ENCODE measurements at places on chromosomes 4 and X.
A peak's percentile ranks its signal among the peaks of the same experiment; 100 is the strongest.

DNA sequence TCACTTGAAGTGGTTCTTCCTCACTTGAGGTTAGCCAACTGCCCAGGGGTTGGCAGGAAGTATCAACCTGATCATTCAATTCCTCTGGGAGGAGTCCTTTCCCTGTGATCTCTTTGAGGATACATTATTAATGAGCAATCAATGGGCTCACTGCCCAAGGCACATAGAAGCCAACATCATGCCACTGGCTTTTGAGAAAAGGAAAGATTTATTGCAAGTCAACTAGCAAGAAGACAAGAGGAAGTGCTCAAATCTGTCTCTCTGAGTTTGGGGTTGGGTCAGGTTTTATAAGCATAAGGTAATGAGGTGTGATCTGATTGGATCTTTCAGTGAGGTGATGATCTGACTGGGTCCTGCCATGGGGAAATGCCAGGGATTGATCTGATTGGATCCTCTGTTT lies 39.6 kb downstream of the FGFBP1 start:
- DNase-seq = peak; percentile 65

DNA sequence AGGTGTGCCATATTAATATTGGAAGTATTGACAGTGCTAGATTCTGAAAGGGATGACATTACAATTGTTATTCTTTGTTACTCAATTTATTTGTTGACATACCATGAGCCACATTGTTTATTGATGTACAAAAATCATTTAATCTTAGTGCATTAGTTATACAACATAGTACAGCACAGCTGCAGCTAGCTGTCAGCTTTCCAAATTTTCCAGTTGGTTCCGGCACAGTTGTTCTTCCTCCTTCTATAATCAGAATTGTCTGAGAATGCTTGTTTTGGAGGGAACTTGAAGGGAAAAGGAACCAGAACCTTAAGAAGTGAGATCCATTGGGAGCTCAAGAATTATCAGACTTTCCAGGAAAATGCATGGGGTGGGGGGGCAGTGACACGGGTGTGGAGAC lies 281.4 kb downstream of the ZIC3 start:
- DNase-seq = no peak

DNA sequence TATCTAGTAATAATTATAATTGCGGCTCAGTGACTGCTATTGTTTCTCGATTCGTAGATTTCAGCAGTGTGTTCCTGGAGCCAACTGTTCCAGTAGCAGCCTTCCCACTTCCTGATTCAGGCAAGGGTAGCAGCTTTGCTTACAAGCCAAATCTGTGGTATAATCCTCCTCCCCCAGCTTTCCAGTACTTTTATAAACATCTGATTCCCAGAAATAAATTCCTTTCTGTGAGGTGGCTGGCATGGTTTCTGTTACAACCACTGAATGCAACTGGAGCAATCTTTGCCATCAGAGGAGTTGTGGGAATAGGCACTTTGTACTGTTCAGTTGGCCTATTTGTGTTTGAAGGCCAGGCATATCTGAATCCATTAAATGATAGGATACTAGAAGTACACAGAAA lies 80.0 kb downstream of the GLRA3 start:
- DNase-seq = no peak

GRCh38 chr4:147778942-147779341 lies 47.1 kb downstream of the ARHGAP10 start:
- no peak for DNase-seq

DNA sequence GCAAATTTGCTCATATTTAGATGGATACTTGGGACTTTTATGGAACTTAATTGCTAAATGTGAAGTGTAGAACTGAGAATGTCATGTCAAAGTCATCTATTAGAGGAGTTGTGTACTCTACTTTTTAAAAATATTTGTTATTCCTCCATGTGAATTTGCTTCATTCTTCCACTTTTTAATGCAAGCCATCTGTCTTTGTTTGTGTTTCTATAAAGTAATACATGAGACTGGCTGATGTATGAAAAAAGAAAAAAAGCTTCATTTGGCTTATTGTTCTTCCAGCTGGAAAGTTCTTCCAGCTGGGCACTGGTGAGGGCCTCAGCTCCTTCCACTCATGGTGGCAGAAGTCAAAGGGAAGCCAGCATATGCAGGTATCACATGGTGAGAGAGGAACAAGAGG lies 114.6 kb upstream of the GRID2 start:
- no peak for DNase-seq

- no peak for DNase-seq
These were observed 13.7 kb downstream of the KLKB1 start for GRCh38 chr4:186240848-186241491.

- DNase-seq = no peak
These were observed 35.4 kb upstream of the BCLAF3 start for GRCh38 chrX:20026278-20026677.

GRCh38 chrX:109841869-109842579 lies 109.0 kb upstream of the ACSL4 start:
- DNase-seq = peak; percentile 48

DNA sequence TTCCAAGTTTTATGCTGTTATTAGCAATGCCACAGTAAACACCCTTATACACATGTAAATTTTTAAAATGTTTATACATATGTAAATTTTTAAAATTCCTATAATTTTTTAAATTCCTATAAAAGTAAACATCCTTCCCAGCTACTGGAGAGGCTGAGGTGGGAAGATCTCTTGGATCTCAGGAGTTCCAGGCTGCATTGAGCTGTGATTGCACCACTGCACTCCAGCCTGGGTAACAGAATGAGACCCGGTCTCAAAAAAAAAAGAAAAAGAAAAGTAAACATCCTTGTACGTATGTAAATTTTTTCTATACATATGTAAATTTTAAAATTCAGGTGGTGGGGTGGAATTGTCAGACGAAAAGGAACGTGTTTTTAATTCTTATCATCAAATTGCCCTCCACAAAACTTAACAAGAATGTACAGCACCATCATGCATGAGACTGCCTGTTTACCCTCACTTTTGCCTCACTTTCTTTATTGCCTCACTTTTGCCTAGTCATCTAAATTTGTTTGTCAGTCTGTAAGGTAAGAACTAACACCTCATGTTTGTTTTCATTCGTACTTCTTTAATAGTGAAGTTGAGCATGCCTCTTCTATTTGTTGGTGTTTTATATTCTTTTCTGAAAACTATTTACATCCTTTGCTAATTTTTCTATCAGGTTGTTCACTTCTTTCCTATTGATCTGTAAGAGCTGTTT lies 8.0 kb downstream of the SLC7A3 start:
- DNase-seq = no peak

- no peak for DNase-seq
These were observed 672.2 kb downstream of the KCTD8 start for GRCh38 chr4:43776371-43776770.

- DNase-seq = no peak
These were observed 12.8 kb upstream of the AKAP17A start for GRCh38 chrX:1578511-1579173.

GRCh38 chr4:186203406-186203805 lies 12.0 kb downstream of the CYP4V2 start:
- peak; percentile 8 for DNase-seq

GRCh38 chr4:77434299-77435092 lies 171.1 kb upstream of the CXCL13 start:
- DNase-seq = no peak

- DNase-seq = no peak
These were observed 101.2 kb upstream of the KLF3 start for GRCh38 chr4:38562751-38563198.

GRCh38 chr4:68366600-68366999 lies 16.7 kb upstream of the YTHDC1 start:
- DNase-seq = no peak

DNA sequence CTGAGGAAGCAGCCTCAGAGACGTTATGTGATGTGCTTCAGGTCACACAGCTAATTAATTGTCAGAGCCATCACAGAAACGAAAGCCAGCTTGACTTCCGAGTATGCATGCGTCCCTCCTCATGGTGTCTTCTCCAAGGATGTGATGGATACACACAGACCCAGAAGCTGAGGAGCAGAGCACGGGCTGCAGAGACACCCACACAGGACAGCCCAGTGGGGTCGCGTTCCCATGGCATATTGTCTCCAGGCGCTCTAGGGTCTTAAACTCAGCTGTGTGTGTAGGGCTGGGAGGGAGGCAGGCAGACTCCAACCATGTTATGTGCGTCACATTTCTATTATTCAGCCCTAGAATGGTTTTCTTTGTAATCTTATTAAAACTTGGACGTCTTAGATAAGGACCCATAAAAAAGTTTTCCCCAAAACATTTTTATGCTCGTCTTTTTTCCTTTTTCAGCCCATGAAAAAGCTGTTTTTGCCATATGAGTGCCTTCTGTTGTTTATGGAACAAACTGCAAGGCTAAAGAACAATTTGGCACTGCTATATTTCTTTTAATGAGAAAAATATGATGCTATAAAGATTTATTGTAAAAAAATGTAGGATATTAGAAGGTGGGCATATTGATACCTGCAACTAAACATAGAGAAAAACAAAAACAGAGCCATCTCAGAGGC lies 48.5 kb downstream of the TENM3 start:
- no peak for DNase-seq

GRCh38 chr4:43458293-43458692 lies 565.8 kb downstream of the GRXCR1 start:
- no peak for DNase-seq

- DNase-seq = peak; percentile 56
These were observed 70.3 kb upstream of the IQCM start for GRCh38 chr4:149885896-149886295.

- peak; percentile 64 for DNase-seq
These were observed at the start of gene MGST2 for GRCh38 chr4:139665690-139666529. TSS of gene MGST2 (plus strand) at chr4:139665819. CDS start at chr4:139666020, 201 bp downstream.

DNA sequence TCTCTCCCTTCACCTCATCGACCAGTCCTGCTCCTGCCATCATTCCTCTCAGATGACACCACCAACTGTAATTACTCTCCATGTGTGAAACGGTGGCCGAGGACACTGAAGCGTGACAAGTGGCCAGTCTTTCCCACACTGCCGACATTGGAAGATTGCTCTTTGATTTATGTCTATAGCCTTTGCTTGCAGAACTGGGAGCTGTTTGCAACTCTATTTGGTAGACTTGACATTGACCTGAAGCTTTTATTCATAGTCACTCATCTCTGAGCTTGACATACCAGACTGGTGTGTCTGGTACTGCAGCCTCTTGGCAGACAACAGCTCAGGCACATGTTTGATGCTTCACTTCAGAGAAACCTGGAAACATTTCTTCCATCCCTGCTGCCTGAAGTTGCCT lies 121.8 kb upstream of the GALNT7 start:
- no peak for DNase-seq

- DNase-seq = no peak
These were observed 13.4 kb upstream of the FGD1 start for GRCh38 chrX:54509400-54509799.

DNA sequence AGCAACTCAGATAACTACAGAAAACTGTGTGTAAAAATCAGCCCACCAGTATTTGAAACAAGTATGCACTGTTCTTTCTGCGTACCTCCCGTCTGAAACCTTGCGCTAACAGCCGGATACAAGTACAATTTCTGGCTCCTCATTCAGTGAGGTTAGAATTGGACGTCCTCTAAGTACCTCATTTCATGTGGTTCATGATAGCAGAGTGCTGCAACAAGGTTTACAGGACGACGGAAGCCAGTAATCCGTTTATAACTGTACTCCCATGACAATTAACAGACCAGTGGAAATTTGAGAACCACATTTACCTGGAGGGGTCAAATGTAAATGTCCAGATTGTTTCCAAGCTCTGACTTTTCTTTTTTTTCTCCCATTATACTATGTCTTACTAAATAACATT lies 52.9 kb upstream of the TENM3 start:
- no peak for DNase-seq

DNA sequence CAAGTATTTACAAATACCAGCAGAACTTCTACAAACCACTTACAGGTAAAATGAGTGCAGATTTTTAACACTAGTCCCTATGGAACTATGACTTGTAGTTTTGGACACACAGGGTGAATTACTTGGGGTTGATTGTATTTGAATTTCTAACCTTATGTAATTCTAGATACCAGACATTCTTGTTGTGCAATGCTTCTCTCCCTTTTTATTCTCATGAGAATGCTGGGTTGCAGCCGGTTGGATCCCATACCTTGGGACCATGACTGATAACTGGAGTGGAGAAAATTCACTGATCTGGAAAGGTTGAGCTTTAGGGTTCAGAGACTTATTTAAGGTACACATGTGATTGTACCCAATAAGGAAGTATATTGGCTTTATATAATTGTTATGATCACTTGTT lies 8.8 kb downstream of the TET2 start:
- peak; percentile 24 for DNase-seq

- peak; percentile 8 for DNase-seq
These were observed 355.1 kb downstream of the HS3ST1 start for GRCh38 chr4:11073621-11074051.

DNA sequence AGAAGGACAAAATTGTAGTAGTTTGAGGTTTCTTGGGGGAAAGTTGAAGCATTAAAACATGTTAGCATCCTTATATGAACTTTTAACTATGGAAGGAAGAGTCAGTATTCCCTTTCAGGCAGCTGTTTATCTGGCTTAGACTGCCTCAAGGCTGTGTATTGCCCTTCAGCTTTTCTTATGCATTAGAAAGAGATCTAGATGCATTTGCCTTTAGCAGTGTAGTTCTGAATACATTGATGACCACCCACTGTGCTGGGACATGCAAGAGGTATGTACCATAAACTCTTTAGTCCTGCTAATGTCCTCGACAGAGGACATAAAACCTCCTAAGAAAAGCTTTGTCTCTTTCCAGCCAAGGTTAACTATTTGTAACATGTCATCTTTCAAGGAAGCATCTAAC lies 2.9 kb downstream of the FAM200B start:
- no peak for DNase-seq

- no peak for DNase-seq
These were observed 19.5 kb downstream of the MID1IP1 start for GRCh38 chrX:38820751-38821150.

DNA sequence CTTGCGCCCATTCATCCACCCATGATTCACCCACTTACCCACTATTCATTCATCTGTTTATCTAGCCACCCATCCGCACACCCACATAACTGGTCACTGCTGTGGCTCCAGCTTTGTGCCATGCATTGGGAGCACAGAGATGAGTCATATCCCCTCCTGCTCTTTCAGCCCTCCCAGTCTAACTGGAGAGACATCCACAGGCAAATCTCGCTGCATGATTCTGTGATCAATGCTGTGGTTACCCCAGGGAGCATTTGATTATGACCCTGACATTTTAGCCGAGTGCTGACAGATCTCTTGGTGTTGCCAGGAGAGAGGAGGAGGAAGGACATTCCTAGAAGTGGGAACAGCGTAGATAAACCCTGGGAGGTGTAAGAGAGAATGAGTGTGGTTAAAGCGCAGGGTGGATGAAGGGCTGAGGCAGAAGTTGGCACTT lies 10.4 kb upstream of the PORCN start:
- DNase-seq = no peak

DNA sequence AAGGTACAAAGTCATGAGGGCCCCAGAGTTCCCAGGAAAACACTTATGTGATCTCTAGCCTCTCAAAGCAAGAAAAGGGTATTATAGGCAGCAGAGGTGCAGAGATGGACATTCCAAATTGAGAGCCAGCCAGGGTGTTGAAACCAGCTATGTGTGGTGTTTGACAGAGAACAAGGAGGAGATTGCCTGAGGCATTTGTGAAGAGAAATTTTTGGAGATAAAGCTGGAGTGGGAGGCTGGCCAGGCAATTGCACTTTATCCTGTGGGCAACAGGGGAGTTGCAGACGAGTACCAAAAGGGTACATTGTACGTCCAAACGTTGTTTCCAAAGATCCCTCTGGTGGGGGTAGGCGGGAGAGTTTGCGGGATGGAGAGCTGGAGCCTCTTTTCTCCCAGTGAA lies 2.5 kb upstream of the GABRE start:
- no peak for DNase-seq

- no peak for DNase-seq
These were observed 199.0 kb downstream of the OPHN1 start for GRCh38 chrX:68234171-68234910.
